NCI-H2227 treated with DMSO at 0.1 percent for 48 hours (cell line): ENCODE measurements at places on chromosomes 7 and 10.

DNA sequence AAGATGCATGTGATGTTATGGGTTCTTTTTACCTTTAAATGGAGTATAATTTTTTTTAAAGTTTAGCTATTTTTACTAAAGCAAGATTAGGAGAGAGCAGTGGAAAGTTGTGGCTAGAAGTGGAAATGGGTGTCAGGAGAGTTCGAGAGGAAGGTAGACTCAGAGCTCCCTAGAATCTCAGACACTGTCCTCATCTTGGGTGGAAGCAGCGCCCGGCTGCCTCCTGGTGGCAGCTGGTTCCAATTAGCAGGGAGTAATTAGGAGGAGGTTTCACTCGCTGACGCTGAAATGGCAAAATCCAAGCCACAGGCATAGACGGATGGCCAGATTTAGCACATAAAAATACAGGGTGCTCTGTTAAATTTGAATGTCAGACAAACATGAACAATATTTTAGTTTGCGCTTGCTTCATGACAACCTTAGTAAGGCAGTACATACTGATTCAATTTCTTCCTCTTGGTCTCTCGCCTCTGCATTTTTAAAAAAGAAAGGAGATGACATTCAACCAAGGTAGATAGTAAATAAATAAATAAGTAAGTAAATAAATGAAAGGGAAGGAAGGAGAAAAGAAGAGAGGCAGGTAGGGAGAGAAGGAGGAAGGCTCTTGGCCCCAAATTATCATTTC lies 58.5 kb downstream of the LGI1 start:
- peak; percentile 21 for DNase-seq

GRCh38 chr7:17311952-17312351 lies 13.5 kb downstream of the AHR start:
- no peak for DNase-seq

- peak; percentile 70 for DNase-seq
Observed at GRCh38 chr7:96084881-96085553, 236.9 kb downstream of the SLC25A13 start.

DNA sequence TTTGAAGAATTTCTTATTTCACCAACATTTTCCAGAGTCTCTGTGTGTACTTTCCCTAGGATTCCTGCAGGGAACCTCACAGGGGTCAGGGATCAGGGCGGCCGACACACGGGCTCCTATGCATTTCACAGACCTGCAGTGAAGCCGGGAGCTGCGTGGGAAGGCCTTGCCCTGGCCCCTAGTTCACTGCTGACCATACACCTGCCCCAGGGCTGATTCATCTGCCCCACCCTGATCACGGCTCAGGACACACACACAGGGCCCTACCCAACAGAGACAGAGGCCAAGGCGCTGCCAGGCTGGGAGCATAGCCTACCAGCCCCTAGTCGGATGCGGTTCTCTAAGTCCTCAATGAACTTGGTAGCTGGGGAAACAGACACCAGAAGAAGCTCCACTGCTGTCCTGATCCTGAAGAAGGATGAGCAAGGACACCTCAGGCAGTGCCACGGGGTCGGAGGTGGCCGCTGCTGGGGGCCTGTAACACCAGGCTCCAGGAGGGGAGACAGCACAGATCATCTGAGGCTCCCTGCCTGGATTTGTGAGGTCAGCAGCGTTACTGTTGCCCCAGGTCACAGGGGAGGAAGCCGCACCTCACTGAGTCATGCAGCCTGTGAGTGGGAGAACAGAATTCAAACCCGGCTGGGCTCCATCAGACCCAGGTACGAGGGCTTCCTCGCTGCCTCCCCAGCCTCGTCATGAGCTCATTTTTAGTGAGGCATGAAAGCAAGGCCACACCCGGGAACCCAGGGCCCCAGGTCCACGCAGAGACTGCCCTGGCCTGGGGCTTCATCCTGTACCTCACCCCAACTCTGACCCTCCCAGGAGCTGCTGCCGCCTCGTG lies 278.8 kb upstream of the PPP2R2D start:
- no peak for DNase-seq

DNA sequence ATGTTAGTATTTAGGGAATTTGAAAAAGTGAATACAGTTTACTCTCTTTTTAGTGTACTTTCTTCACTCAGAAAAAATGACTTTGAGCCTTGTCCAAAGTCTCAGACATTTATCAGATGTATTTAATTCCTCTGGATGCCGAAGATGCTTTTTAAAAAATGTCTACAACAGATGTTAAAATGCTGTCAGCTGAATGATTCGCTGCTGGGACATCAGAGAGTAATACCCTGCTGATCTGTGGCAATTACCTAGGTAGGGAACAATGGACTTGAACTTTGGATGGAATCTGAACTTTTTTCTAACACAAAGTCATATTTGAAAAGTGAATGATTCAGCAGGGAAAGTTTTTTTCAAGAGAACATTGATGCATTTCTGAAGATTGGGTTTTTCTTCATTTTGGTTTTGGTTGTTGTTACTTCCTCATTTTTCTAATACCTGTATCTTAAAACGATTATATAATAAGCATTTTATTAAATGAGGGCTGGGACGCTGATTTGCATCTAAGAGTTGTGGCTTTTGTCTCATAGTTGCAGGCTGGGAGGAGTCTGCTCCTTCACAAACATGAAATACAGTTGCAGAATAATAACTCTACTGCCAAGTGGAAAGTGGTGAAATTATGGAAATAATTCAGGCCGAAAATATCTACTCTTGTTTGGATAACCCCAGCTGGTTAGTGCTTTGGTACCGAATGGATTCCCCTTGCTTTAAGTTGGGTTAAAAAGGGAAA lies 98.0 kb downstream of the SPAG6 start:
- DNase-seq = no peak

DNA sequence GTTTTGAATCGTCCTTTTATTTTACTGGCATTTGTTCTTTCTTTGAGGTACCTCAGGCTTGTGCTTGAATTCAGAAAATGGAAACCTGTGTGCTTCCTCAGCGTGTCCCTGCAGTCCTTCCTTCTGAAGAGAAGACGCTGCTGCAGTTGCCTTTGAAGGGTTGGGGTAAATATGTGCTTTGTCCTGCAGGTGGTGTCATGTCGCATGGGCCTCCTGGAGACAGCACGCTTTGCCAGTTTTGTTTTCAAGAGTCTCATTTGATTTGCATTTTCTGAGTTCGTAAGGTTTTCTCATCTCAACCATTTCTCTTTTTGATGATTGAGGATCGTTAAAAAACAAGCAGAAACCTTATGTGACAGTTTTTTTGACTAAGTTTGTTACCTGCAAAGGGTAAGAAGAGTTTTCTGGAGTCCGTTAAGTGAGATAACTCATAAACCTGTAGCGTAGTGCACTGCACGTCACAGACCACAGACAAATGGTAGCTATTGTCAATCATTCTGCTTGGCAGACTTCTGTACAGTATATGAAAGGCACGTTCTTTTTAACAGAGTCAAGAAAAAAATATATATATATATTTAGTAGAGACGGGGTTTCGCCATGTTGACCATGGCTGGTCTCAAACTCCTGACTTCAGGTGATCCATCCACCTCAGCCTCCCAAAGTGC lies 57.0 kb downstream of the CDC123 start:
- no peak for DNase-seq

DNA sequence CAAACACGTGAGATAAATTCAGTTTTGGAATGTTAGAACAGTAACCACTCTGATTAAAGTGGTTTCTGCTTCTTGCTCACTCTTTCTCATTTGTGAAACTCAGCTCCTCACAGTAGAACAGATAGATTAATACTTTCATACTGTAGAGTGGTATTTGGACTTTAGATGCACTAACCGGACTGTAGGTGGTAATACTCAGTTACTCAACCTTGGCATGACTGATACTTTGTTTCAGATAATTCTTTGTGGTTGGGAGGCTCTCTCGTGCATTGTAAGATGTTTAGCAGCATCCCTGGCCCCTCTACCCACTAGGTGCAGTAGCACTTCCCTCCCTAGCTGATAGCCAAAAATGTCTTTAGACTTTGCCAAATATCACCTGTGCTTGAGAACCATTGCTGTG lies 37.6 kb downstream of the MCU start:
- DNase-seq = no peak

GRCh38 chr10:105973360-105973759 lies 1191.1 kb downstream of the SORCS1 start:
- DNase-seq = no peak

DNA sequence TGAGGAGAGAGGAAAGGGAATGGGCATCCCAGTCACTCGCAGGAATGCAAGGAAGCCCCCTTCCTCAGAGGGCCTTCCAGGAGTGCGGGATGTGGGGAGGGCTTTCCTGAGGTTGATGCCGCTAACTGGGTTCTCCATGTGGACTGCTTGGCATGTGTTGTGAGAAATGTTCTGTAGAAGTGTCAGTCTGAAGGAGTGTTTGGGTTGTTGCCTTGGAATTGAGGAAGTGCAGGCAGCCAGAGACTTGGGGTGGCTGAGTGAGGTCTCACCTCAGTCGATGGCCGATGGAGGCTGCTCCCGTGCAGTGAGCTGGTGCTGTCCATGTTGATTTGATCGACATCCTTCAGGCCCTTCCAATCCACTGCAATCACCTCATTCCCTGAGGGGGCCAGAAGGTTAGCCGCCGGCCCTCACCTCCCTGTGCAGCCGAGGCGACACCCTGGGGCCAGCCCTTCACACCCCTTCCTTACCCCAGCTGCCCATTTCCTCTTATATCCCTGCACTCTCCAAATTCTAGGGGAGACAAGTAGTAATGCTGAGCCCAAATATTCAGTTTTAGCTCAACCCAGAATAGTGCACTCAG lies 2.7 kb downstream of the FAM131B start:
- no peak for DNase-seq

GRCh38 chr10:114400091-114400490 lies 4.2 kb downstream of the AFAP1L2 start:
- DNase-seq = no peak

- DNase-seq = no peak
Observed at GRCh38 chr10:8588135-8588534, 533.6 kb downstream of the GATA3 start.

- no peak for DNase-seq
Observed at GRCh38 chr7:78279032-78279431, 480.5 kb downstream of the PHTF2 start.

DNA sequence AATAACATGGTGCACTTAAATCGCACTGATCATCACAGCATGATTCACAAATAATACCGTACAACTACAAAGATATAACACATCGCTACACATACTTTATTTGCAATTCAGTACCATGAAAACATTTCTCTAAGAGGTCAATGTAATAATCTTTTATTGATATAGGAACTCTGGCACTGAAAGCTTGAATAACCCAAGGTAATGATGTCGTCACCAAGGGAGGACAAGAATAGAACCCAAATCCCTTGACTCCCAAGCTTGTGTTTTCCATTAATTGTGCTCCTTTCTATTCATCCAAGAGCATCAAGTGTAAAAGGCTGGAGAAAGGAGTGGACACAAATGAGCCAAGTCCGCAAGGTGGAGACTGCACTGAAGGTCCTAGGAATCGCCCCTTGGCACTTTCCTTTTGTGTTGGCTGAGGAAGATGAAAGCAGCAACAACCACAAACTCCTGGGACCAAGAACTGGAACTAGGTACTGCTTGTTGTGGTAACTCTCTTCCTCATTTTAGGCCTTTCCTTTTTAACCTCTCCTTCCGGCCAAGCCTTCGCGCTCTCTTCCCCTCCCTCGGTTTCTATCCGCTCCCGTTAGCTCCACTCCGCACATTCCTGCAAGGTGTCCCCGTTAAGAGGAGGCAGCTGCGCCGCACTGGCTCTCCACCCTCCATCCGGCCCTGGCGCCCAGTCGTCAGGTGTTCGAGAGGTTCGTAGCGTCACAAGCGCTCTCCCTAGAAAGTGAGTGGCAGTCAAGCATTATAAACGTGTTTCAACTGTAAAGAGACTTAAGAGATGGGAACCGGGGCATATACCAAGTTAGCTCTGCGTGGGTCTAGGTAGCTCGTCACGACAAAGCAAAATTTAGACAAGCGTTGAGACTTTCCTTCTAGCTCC lies 1.0 kb upstream of the CBLL1 start:
- peak; percentile 62 for DNase-seq

DNA sequence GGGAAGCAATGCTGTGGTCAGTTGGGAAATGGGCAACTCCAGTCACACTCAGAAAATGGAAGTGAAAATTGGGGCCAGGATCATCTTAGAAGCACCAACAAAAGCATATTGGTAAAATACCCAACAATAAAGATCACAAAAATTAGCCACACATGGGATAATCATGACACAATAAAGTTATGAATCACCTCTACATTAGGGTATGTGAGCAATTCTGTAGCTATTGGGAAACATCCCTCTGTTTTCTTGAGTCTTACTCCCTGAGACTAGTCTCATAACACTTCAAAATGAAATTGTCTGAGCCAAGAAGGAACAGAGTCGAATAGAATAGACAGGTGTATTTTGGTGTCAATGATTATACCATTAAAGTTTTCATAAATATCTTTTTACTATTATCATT lies 178.3 kb downstream of the DYNC1I1 start:
- no peak for DNase-seq

GRCh38 chr10:24916365-24916764 lies 36.0 kb downstream of the PRTFDC1 start:
- DNase-seq = no peak

DNA sequence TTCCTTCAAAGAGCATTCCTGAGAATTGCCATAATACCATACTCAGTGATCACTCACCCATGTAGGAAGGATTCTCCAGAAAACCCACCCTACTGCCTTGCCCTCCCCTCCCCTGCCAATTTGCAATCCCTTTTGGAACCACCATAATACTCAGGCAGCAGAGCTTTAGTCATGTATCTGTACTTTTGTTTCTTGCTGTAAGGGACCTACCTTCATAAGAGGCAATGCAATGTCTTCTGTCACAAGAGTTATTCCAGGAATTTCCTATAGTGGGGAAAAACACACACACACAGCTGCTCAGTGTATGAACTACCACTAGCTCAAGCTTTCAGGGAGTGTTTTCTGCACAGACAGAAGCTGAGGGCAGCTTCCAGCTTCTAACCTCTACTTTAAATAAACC lies 67.0 kb downstream of the GSAP start:
- no peak for DNase-seq

DNA sequence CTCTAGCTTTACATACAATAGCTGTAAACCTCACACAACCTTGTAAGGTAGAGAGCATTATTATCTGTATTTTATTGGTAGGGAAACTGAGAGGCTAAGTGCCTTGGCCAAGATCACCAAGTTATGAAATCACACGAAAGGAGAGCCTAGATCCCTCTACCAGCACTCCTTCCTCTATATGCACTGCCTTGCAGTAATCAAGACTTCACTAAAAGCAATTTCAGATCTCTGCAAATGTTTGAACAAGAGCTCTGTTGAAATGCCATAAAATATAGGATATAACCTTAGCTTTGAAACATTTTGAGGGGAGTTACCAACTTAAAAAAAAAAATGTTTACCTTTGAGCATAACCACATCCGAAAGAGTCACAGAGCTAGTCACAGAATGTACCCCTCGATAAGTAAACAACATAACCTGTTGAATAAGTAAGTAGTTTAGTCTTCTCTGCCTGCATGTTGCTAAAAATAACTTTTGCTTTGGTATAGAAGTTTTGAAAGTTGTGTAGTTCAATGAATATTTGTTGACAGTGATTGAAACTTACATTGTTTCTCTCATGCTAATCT lies 709.4 kb downstream of the AUTS2 start:
- no peak for DNase-seq
